ENCODE measurements at places on chromosomes 1 and 21.

DNA sequence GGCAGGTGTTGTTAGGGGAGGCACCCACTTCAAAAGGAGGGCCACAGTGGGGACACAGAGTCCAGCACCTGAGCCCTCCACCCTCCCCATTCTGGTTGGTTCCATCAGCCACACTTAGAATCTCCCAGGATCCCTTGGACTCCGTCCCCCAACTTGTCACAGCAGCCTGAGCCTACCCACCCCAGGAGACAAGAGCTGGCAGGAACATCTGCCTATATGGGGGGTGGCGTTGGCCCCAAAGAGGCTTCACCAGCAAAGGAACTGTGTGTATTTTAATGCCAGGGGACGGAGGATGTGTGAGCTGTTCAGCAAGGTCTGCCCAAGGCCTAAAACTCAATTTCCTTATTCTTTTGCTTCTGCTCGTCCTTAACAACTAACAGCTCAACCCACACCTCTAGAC lies 86.4 kb upstream of the TMEM51 start:
- DNase-seq, result no peak

DNA sequence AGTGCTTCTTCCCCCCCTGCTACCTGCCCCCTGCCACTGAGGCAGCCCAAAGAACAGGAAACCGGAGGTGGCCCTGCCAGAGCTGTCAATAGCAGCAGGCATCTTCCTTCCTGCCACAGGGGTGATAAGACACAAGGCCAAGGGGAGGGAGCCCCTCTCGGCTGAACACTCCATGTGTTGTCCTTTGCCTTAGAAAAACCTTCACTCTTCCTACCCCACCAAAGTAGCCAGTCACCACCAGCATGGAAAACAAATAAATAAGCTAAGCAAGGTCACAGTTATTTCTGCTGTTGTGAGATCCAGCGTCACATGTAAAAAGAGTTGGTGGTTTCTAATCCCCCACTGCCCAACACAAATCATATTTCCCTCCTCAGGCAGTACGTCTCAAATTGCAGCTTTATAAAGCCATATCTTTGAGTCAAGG lies 104.8 kb upstream of the DPT start:
- no peak for DNase-seq

GRCh38 chr1:198880818-198881597 lies 242.2 kb downstream of the PTPRC start:
- DNase-seq, result peak; percentile 94

DNA sequence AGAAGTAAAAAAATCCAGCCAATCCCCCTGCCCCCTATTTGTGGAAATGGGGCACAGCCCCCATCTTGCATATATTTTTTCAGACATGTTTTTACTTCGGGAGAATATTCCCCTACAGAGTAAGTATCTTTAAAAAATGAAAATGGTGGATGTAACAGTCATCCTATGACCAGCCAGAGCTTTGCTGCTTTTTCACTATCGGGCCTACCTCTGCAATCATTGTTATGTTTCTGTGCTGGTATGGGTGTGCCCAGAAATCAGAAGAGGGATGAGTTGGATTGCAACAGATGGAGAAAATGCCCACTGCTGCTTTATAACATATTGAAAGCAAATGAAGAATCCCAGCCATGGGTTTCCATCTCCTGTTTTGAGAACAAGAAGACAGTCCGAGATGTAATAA lies 2.9 kb downstream of the CD247 start:
- DNase-seq, result no peak

GRCh38 chr1:200290010-200290685 lies 119.7 kb downstream of the ZNF281 start:
- DNase-seq, result no peak

DNA sequence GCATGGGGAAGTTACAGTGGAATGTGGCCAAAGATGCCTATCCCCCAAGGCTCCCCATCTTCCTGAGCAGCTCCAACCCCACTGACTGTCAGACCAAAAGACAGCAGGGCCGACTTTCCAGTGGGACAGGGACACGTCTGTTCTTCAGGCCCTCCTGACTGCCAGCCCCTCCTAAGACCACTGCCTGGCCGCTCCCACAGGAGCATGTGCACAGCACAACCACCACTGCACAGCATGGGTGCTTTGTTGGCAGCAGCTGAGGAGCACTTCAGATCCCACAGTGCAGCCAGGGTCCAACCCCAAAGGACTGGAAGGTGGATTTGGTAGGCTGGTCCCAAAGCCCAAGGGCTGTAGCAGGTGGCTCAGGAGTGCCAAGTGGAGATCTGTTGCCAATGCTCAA lies 648.3 kb upstream of the BRINP3 start:
- DNase-seq, result no peak

GRCh38 chr1:117564227-117565075 lies 41.4 kb upstream of the TENT5C start:
- no peak for DNase-seq

- no peak for DNase-seq
Observed at GRCh38 chr1:97004743-97005142, 283.2 kb downstream of the PTBP2 start.

GRCh38 chr21:25361765-25362164 lies 245.5 kb downstream of the MRPL39 start:
- no peak for DNase-seq

Measured in fibroblast of skin of left biceps (primary cell).